ENCODE measurements at places on chromosomes 5 and 9.

GRCh38 chr5:151406322-151406947 is 41.0 kb upstream of the SLC36A1 start:
- DNase-seq = peak; percentile 17

GRCh38 chr5:172874647-172875504 is 40.8 kb downstream of the ERGIC1 start:
- DNase-seq = no peak

- DNase-seq = peak; percentile 38
These were observed 27.6 kb upstream of the CCDC112 start for GRCh38 chr5:115324021-115324420.

DNA sequence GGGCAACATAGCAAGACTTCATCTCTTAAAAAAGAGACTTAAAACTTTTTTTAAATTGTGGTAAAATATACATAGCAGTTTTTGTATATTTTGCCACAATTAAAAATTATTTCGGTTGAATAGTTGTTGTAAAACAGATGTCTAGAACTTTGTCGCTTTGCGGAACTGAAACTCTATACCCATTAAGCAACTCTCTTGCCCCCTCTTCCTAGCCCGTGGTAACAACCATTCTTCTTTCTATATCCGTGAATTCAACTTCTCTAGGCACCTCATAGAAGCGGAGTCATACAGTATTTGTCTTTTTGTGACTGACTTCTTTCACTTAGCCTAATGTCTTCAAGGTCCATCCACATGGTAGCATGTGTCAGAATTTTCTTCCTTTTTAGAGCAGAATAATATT is 43.3 kb downstream of the SPARC start:
- DNase-seq = no peak

GRCh38 chr5:167895899-167896659 is 395.4 kb upstream of the WWC1 start:
- DNase-seq = no peak

- DNase-seq = no peak
These were observed 44.9 kb upstream of the MYO10 start for GRCh38 chr5:16980983-16981382.

GRCh38 chr5:83474161-83474796 is 2.7 kb downstream of the VCAN start:
- peak; percentile 94 for DNase-seq

- DNase-seq = no peak
These were observed 8.3 kb downstream of the GRIN1 start for GRCh38 chr9:137147091-137147792.

- no peak for DNase-seq
These were observed 2.3 kb upstream of the SMIM33 start for GRCh38 chr5:139468421-139468931.

- DNase-seq = no peak
These were observed 11.3 kb downstream of the CYSTM1 start for GRCh38 chr5:140186267-140186671.

GRCh38 chr9:23321049-23321448 is 505.0 kb downstream of the ELAVL2 start:
- DNase-seq = no peak

- DNase-seq = peak; percentile 37
These were observed 11.8 kb upstream of the IFNW1 start for GRCh38 chr9:21153336-21154017.

DNA sequence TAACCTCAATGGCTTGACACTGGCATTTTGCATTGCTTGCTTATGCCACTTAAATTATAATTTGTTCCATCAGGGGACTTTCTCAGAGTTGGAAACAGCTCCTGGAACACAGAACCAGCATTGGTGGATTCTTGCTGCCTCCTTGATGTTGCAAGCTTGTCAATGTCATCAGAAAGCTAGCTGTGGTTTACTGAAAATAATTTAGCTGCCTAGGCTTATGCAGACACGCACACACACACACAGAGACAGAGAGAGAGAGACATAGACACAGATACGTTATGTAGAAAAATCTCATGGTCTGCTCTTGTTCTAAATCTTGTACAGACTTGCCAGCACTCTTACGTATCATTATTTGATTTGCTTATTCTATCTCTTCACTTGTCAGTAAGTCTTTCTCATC is 78.0 kb downstream of the HMHB1 start:
- DNase-seq = peak; percentile 95

DNA sequence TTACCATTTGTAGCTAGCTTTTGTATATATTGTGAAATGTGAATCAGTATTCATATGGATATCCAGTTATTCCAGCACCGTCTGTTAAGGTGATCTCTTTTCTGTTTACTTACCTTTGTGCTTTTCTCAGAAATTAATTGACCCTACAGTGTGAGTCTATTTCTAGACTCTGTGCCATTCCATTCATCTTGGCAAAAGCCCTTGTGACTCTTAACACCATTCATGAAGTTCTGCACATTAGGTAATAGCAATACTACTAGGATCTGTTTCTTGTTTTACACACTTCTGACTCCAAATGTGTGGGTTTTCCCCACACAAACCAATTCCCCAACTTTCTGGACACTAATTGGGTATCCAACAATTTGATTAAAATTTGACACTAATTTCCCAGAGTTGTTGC is 40.4 kb downstream of the SLC12A2 start:
- DNase-seq = no peak

DNA sequence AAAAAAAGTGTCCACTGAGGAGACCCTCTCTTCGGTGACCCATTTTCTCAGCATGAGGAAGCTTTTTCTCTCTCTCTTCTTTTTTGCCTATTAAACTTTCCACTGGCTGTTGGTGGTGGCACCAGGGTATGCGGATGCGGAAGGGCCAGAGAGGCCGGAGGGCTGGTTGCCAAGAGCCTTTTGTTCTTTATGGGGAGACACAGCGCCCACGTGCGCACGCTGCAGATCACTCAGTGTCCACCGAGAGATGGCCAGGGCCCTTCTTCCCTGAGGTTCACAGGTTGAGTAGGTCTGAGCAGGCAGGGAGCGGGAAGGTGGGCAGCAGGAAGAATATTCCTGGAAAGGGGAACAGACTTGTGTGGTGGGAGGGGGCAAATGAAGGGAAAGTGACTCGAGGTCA is 69.1 kb downstream of the STK10 start:
- no peak for DNase-seq

- DNase-seq = no peak
These were observed 7.9 kb upstream of the RFESD start for GRCh38 chr5:95638632-95639031.

GRCh38 chr5:14223372-14223771 is 80.2 kb downstream of the TRIO start:
- DNase-seq = no peak

DNA sequence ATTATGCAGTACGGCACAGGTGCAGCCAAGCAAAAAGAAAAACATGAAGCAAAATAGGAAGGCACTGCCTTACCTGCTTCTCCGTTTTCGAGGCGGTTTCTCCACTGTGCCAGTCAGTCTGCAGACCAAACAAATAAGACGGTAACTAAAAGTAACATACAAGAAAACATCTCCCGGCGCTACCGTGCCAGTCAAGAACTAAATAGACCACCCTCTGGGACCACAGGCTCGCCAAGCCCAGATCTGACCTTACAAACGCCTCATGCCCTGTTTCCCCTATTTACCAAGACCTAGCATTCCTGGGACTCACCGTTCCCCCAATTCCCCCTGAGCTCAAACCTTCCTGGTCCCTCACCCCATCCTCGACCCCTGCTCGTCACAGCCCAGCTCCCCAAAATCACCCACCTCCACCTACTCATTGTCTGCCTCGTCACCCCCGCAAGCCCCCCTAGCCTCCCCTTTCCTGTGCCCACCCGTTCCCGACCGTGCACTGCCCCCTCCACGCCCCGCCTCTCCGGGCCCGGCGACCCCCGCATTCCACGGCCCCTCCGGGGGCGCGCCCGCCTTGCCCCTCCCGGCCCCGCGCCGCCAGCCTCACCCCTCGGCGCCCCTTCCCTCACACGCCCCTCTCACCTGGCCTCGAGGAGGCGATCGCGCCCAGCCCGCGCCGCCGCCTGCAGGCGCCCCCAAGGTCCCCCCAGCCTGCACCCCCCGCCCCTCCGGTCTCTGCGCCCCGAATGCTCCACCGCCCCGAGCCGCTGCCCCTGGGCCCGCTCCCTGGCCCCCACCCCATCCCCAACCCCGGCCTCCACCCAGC is 560 bp downstream of the SCAI start:
- DNase-seq = no peak

- DNase-seq = no peak
These were observed 179.6 kb upstream of the PITX1 start for GRCh38 chr5:135213466-135214239.

DNA sequence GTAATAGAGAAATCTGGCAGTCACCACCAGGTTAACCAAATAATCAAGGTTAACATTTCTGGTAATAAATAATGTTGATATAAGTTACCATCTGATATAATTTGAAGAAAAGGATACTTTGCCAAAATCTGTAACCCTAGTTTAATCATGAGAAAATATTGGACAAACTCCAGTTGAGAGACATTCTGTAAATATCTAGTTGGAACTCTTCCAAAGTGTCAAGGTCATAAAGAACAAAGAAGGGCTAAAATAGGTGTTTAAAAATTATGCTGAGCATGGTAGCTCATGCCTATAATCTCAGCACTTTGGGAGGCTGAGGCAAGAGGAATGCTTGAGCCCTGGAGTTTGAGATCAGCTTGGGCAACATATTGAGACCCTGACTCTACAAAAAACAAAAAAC is 253.3 kb downstream of the MRPS30 start:
- no peak for DNase-seq

DNA sequence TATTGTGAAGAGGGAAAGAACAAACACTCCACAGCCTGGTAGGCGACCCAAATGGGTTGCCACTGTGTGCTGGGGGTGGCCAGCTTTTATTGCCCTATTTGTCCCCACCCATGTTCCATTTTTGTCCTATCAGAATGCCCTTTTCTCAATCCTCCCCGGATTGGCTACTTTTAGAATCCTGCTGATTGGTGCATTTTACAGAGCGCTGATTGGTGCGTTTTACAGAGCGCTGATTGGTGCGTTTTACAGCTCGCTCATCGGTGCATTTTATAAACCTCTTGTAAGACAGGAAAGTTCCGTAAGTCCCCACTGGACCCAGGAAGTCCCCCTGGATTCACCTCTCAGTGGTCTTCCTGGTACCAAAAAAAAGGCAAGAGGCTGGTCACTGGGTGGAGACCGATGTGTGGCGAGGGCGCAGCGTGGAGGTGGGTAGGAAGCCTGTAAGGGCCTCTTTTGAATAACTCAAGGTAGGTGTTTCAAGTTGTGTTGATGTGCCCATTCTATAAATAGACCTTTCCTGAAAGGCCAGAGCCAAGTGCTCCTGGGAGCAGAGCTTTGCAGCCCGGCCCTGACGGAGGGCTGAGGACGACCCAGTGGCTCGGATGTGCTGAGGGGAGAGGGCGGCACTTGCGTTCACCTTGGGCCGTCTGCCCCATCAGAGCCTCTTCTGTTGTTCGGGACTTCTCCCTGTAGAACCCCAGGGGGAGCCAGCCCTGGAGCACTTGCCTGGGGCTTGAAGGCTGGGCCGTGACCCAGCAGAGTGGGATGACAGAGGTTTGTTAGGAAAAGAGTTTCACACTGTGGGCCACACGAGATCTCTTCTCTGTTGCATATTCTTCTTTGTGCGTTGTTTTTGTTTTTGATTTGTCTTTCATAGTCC is 7.2 kb upstream of the GFPT2 start:
- no peak for DNase-seq

DNA sequence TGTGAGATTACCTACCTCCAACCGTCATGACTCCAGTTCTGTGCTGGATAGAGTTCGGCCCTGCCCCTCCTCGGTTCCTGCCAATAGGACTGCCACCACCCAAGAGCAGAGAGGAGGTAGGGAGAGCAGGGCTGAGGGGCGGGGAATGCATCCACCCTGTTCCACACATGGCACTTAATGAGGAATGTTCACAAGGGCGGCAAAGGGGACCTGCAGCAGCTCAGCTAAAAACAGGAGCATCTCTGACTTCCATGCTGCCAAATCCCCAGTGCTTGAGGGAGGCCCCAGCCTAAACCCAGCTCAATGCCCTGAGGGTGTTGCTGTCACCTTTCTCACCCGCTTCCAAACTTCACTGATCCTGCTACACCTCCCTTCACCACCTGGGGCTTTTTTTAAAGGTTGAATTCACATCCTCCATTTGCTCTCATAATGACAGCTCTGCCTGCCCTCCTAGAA is 7.8 kb upstream of the DELE1 start:
- no peak for DNase-seq

GRCh38 chr5:79573983-79574890 is 38.0 kb upstream of the TENT2 start:
- DNase-seq = no peak

GRCh38 chr5:140546851-140547507 is 483 bp upstream of the EIF4EBP3 start:
- no peak for DNase-seq

DNA sequence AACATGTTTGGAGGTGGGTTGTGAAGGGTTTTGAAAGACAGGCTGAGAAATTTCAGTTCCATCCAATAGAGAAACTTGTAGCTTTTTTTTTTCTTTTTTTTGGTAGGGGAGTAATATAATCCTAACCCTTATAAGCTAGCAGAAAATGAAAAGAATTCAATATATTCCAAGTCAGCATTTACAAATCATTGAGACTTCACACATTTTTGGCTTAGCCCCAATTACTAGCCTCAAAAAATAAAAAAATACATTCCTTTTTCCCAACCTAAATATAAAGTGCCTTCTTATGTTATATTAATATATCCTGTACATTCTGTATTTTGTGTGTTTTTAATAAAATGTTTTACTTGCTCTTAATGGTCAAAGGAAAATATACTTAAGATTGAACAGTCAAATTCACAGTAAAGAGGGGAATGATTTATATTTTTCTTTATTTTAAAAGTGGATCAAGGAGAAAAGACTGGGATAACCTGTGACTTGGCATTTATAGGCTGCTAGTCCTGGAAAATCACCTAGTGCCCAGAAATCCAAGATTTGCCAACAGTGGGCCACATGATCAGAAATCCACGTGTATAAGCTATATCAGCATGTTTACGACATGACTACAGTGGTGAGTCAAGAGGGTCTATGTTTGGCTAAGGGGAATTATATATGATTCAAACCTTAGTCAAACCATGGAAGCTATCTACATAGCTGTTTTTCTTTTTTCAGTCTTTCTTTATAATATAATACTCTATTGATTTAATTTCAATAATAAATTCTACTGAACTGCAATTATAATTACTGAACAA is 14.5 kb downstream of the HACD4 start:
- peak; percentile 83 for DNase-seq

- DNase-seq = no peak
These were observed 63.7 kb downstream of the DENND4C start for GRCh38 chr9:19294219-19294618.

DNA sequence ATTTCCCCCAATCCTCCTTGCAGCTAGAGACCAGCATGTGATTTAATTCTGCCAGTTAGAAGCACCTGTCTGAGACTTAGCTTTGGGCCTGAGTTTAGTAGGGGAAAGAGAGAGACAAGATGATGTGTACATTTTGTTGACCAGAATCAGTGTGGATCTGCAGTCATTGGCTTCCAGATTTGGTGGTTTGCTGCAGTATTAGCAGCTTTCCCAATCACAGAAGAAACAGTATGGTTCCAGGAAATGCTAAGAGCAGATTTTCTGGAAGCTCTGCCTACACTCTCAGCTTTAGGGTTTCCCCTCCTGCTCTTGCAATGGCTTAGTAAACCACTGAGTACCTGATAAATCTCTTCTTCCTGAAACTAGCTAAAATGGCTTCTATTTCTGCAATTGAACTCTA is 48.8 kb upstream of the FREM1 start:
- peak; percentile 26 for DNase-seq

GRCh38 chr5:143162810-143163209 is 240.7 kb downstream of the NR3C1 start:
- no peak for DNase-seq
